ENCODE measurements at places on chromosomes 7 and 10.
A peak's percentile ranks its signal among the peaks of the same experiment; 100 is the strongest.

- no peak for DNase-seq
Measured at GRCh38 chr10:127909716-127910463, 3.0 kb downstream of the PTPRE start.

DNA sequence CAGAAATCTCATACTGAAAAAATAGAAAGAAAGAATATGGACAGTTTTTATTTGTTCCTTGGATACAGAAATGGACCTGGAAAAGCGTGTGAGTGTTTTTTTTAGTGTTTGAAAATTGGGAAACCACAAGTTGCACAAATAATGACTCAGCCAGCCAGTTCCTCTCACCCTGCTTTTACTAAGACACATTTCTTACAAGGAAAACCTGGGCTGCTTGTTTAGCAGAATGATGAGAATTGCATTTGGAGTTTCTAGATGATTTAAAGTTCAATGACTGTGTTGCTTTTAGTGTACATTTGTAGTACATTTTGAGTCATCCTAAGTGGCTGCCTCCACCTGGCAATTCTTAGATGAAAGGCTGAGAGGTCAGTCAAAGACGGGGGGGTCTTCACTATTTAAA lies 218.7 kb downstream of the ABCA13 start:
- DNase-seq, result peak; percentile 87

DNA sequence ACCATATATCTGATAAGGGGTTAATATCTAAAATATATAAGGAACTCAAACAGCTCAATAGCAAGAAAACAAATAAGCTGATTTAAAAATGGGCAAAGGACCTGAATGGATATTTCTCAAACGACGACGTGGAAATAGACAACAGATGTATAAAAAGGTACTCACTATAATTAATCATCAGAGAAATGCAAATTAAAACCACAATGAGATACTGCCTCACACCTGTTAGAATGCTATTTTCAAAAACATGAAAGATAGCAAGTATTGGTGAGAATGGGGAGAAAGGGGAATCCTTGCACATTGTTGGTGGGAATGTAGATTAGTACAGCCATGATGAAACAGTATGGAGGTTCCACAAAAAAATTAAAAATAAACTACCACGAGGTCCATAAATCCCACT lies 163.2 kb downstream of the DKK1 start:
- DNase-seq, result no peak

DNA sequence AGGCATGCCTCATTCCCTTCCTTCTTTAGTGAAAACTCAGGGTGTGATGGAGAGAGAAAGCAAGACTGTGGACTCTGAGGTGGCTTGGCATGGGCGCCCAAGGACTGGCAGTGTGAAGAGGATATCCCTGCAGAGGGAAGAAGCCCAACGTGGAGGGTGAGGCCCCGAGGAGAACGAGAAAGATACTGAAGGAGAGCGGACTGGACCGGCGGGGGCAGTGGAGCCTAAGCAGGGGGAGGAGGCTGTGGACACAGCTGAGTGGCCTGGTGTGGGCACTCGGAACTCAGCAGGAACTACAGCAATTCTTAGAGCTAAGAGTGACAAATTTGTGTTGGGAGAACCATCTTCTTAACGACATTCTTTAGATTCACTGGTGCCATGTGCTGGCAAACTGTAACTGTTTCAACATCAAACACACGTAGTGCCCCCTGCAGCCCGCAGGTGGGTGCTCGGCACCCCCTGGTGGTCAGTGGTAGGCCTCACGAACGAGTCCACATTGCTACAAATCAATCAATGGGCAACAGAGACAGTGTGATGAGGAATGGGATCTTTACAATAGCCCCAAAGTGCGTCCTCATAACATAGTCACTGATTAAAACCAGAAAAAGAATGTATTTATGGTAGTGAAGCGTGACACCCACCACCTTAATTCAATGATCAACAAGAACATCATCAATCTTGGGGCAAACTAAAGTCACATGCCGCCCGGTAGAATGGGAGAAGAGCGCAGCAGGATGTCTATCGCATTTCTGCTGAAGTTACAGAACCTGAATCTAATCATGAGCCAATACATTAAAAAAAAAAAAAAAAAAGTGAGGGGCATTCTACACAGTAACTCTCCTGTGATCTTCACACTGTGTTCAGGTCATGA lies 2.0 kb upstream of the SFTPA1 start:
- peak; percentile 33 for DNase-seq

DNA sequence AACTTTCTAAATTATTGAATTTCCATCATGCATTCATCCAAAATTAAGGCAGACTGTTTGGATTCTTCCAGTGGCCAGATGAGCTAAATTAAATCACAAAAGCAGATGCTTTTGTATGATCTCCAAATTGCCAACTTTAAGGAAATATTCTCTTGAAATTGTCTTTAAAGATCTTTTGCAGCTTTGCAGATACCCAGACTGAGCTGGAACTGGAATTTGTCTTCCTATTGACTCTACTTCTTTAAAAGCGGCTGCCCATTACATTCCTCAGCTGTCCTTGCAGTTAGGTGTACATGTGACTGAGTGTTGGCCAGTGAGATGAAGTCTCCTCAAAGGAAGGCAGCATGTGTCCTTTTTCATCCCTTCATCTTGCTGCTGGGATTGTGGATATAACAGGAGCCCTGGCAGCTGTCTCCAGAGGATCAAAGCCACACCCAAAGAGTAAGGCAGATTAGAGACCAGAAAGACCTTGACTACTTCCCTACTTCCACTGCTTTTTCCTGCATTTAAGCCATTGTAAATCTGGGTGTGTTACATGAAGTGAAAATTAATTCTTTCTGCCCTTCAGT lies 8.2 kb upstream of the CFAP69 start:
- DNase-seq, result no peak

GRCh38 chr10:77214799-77215198 lies 422.8 kb downstream of the KCNMA1 start:
- no peak for DNase-seq

DNA sequence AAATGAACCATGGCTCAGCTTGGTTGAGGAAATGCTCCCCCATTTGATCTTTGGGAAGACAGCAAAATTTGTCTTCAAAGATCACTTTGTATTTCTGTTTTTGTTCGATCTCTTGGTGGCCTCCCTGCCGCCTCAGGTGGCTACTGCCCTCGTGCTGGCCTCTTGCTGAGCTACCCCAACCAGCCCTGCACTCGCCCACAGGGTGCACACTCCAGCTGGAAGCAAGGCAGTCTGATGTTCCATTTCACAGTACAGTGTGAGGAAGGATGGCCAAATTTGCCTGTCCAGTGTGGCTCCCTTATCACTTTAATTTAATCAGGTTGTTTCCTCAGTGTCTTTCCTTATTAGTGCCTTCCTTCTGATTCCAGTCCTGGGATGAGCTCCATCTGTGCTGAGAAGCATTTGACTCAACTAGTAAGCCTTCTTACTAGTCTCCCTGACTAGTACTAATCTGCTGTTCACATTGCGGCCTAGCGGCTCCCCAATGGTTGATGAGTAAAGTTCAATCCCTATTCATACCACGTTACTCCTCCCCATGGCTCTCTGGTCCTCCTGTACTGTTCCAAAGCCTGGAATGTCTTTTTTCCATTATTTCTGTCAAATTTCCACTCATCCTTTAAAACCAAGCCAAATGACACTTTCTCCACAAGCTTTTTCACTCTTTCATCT lies 8.2 kb downstream of the MYOF start:
- DNase-seq, result no peak

DNA sequence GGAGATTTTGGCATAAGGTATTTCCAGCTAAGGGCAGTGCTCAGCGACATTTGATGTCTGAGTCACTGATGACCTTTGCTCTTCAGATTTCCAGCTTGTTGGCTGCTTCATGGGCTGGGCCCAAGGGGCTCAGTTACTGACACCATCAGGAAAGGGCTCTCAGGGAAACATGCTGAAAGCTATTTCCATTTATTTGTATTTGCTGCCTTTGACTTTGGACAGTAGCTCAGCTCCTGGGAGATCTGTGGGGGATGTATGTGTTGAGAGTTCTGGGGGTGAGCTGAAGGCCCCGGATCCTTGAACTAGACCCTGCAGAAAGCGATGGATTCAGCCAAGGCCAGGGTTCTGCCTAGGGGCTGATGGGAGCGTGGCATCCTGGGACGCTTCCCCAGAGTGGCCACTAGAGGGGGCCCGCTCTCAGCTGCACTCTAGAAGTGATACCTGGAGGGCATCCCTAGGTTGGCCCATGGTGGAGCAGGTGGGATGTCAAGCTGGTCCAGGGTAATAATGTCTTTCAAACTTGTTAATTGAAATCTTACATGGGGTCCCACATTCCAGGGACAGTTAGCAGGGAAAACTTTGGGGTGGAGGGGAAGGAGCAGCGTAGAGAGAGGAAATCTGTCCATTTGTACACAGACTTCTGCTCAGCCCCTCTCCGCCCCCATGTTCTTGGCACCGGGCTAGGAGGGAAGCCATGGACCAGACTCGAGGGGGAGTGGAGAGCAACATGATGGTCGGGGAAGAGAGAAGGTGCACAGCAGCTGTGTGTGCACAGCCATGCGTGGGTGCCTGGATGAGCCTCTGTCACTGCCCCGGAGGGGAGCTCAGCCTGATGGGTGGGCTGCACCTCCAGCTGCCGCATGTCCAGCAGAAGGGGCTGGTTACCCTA lies 3.0 kb upstream of the BTBD16 start:
- DNase-seq, result peak; percentile 56

DNA sequence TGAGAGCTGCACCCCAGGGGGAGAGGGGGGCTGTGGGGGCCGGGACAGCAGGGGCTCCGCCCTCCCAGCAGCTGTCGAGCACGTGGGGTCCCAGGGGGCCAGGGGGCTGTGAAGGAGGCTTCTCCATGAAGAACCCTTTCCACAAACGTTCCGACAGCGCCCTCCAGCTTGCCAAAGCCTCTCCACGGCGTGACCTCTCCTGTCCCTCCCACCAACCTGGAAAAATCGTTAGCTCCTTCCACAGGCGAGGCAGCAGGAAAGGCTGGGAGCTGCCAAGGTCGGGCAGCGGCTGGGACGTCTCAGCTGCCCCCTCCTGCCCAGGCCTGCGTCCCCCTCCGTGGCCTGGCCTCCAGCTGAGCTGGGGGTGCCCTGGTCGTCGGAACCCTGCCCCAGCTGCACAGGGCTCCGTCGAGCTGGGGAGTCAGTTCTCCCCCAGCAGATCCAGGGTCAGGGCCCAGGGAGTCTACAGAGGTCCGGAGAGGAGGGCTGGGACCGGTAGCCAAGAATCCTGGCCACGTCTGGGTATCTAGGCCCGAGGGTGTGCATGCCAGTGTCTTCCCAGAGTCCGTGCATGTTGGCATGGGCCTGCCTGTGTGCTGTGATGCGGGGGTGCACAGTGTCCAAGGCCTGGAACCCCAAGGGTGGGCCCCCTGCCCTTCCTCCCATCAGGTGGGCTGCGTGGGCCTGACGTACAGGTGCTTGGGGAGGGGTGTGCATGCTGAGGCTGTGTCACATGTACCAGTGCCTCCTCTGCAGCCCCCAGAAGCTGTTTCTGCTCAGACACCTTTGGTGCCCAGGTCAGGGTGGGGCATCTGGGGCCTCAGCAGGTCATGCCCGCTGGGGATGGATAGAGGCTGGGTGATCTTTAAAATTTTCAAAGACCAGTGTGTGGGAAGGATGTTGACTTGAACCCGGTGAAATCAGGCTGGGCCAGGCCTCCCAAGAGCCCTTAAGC lies 66.5 kb downstream of the UNCX start:
- DNase-seq, result no peak

- DNase-seq, result peak; percentile 94
Measured at GRCh38 chr10:32961895-32962369, 3.9 kb upstream of the ITGB1 start.

- no peak for DNase-seq
Measured at GRCh38 chr7:158328376-158329013, 259.1 kb downstream of the PTPRN2 start.

DNA sequence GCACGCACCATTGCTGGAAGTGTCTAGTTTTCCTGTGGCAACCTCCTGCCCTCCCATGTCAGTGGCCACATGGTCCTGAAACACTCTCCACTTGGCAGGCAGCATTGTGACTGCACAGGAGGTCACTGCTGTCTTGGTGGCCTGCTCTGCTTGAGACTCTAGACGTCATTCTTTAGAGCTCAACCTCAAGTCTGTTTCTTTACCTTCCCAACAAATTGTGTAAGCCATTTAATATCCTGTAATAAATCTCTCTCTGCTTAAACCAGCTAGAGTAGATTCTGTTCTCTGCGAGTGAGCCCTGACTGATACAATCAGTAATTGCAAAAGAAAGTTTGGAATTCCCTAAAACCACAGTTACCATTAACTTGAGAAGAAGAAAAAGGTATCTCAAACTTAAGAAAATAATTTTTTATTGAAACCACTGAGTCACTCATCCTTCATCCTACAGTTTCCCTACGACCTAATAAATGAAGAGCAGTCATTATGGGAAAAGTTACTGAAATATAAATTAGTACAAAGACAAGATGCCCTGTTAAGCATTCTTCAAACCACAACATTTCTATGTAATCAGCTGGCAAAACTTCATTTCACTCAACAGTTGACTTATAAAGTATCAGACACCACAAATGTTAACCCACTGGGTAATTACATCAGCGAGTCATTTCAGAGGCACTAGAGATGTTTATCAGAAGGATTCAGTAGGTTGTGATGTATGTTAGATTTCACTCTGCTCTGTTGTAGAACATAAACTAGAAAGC lies 18.0 kb downstream of the SLC25A13 start:
- peak; percentile 67 for DNase-seq

DNA sequence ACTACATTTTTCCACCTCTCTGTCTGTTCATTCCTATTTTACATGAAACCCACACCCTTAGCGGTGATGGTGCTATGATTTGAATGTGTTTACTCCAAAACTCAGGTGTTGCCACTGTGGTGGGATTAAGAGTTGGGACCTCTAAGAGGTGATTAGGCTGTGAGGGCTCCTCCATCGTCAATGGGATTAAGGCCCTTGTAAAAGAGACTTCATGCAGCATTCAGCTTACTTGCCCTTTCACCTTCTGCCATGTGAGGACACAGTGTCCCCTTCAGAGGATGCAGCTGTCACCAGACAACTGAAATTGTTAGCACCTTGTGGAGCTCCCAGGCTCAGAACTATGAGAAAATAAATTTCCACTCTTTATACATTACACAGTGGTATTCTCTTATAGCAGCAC lies 182.2 kb downstream of the NOC3L start:
- no peak for DNase-seq

DNA sequence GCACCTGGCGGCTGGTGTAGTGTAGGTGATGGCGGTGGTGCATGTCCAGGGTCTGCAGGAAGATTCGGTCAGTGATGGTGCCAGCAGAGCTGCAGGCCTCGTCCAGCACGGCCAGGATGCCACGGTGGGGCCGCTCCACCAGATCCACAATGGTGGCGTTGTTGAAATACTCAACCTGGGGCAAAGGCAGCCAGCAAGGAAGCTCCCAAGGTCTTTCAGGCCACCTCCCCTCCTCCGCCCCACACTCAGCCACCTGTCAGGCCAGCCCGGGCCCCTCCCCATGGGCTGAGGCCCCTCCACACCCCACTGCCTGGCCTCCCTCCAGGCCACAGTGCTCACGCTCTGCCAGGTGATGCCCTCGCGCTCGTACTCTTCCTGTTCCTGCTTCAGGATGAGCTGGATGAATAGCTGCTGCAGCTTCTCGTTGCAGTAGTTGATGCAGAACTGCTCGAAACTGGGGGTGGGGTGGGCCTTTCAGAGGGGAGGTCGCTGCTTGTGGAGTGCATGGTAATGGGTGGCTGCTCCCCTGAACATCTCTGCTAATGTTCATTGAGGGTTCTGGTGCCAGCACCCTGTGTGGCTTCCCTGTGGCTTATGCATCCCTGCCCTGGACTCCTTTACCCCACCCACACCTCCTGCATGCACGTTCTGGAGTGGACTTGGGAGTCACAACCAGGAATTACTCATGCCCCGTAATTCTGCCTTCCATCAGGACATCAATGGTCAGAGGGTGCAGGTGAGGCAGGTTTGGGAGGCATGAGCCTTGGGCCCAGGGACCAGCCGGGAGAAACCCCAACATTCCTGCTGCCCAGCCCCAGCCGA lies 8.9 kb downstream of the MYO1G start:
- no peak for DNase-seq

Measured in choroid plexus epithelial cell (primary cell).